ENCODE measurements at places on chromosomes 6 and 20.

GRCh38 chr6:107121964-107122495, 6.7 kb upstream of the BEND3 start:
- DNase-seq = no peak

DNA sequence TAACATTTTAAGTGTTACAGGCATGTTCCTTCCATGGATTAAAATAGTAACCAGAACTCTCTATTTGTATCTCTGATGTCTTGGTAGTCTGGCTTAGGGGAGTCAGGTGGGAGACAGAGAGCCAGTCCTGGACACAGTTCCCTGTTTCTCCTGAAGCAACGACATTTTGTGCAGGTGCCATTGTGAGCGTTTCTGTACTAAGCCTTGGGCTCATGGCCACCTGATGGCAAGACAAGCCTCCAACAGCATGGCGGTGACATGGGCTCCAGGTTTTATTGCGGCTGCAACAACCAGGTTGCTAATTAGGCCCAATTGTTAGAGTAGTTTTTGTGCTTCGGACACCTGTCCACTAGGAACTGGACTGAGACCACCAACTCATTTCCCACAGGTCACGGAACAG, 105.3 kb downstream of the PRDM13 start:
- no peak for DNase-seq

GRCh38 chr20:40813708-40814630, 124.9 kb upstream of the MAFB start:
- DNase-seq = no peak

- no peak for DNase-seq
Observed at GRCh38 chr6:84860509-84860908, 96.1 kb upstream of the TBX18 start.

- no peak for DNase-seq
Observed at GRCh38 chr6:49826743-49827406, 39.5 kb downstream of the CRISP1 start.

- no peak for DNase-seq
Observed at GRCh38 chr6:17361013-17361412, 32.4 kb upstream of the CAP2 start.
